ENCODE measurements at places on chromosomes 16 and 17.
A peak's percentile ranks its signal among the peaks of the same experiment; 100 is the strongest.

DNA sequence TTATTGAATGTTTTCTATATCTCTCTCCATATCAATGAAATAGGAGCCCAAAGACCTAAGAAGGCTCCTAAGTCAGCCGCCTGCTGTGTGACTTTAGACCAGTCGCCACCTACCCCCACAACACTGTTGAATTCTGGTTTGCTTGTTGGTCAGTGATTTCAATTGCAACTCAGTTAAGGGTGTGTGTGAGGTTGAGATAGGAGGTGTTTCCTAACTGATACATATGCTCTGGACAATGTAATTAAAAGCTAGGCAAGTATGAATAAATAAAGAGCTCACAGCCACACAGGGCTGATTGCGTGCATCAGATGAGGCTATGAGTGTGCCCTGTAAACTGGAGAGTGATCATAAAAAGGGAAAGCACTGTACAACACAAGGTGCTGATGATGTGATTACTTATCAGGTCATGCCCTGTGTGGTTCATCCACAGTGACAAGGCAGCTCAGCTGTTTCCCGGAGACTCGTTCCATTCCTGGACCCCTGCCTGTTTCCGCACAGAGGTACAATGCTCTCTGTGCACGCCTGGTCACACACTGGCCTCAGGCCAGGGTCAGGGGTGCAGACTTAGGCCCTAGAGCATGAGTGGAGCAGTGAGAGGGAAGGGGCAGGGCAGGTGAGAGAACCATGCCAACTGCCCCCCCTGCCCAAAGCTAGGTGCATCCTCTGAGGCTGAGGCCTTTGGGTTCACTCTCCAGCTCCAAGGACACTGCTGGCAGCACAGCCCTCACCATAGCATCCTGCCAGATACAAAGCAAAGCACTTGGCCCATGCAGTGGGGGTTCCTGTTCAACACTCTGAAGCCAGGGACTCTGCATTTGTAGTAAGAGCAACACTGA, 3.3 kb upstream of the KRT35 start:
- no peak for DNase-seq

DNA sequence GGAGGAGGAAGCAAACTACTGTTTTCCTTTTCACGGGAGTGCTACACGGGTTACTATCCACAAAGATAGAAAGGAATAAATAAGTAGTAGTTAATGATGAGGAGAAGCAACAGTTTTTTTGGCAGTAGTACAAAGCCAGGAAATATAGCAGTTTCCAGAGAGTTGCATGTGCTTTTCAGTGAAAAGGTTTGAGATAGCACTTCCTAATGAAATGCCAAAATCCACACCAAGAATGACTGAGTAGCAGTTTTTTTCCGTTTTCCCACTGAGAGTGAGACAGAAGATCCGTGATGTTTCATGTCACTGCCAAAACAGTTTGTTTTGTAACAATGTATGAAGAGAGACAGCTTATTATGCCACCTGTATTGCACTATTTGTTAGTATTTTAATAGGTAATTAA, 129.1 kb downstream of the STX8 start:
- DNase-seq = no peak

- DNase-seq = no peak
Observed at GRCh38 chr16:67034487-67034886, 5.5 kb downstream of the CBFB start.

DNA sequence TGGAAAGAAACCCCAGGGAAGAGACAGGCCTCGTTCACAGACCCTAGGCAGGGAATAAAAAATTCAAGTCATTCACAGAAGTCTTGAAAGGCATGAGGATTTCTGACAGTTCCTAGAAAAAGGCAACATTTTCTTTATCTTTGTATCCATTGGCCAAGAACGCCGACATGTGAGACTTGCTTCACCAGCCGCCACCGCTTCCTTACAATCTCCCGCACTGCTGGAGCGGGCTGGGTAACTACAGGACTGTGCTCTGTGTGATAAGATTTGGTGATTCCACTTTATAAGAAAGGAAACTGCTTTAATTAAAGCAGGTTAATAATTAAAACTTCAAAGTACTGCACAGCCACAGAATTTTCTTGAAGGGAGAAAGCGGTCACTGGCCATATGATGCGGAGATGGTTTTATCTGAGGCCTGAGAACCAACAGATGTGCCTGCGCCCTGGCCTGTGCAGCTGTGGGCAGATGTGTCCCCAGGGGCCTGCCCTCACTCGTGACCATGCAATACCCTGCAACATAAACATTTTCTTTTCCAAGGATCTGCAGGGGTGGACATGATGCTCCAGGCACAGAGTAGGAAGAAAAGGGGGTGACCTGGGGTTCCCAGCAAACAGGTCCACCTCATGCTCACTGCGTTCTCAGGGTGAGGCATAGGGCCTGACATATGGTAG, 13.0 kb upstream of the LGALS3BP start:
- DNase-seq = no peak

DNA sequence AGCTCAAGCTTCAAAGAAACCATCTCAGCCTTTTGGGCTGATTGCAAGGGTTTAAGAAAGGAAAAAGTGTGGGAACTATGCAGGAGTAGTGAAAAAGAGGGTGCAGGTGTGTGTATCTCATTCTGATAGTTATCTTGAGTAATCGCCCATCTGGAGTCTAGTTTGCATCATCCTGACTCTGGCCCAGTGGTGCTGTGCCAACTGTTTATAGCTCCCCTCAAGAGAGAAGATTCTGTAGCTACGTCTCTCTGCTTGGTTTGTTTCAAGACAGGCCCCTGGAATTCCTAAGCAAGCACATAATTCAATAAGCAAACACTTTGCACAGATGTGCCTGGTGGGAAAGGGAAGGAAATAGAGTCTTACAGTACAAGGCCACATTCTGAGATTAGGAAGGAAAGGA, 144.4 kb downstream of the HAPSTR1 start:
- DNase-seq = no peak

DNA sequence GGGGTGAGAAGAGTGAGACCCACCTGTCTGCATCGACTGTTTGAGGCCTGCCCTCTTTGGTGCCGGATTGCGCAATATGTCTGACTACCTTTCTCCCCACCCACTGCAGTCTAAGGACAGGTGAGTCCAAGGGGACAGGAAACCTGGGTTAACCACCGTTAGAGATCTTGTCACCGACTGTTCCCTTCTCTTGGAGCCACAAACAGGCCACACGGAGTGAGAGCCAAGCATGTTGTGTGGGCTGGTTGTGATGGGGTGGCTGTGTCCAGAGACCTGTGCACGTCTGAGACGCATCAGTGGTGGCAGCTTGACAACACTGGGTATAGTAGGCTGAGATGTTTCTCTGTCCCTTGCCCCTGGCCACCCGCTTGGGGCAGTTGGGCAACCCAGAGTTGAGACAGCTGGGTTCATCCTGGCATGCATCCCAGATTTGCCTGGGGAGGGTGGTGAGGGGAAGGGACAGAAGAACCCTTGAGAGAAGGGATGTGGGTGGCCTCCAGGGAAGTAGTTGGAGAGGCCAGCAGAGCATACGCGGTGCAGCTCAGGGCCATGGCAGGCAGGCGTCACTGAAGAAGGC, 21.4 kb downstream of the MPRIP start:
- DNase-seq = no peak

- peak; percentile 84 for DNase-seq
Observed at GRCh38 chr16:4700997-4701743, 7.8 kb downstream of the NUDT16L1 start.

DNA sequence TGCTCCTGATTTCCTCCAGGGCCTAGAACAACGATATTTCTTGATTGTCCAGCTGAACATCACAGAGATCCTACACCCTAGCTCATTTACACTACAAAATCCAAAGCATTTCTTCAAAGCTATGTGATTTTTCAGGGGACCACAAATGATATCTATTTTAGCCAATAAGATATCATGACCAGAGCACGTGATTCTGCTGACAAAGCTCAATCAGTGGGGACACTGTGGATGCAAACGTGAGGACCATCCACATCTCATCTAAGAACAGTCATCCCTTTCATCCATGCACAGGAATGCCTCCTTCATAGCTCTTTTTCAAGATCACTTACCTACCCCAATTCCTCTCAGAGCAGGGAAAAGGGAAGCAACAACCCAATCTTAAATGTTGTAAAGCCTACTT, 56.9 kb downstream of the ACSM2B start:
- no peak for DNase-seq

GRCh38 chr17:60390925-60391470, 935 bp downstream of the USP32 start:
- no peak for DNase-seq

DNA sequence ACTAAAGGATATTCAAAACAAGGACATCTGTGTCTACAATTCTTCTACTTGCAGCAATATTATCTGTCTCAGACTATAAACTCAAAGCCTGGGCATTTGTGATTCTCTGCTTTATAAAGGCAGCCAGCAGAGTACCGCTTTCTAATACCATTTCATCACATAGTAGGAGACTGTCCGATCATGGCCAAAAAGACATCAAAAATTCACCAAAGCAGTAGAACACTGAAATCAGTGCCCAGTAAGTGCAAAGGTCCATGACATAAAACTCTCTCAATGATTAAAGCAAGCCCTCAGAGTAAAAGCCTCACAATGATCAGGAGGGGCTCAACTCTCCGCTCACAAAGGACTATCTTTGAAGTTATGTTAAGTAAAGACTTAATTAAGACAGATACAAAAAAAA, 23.0 kb downstream of the ERN1 start:
- DNase-seq = no peak

DNA sequence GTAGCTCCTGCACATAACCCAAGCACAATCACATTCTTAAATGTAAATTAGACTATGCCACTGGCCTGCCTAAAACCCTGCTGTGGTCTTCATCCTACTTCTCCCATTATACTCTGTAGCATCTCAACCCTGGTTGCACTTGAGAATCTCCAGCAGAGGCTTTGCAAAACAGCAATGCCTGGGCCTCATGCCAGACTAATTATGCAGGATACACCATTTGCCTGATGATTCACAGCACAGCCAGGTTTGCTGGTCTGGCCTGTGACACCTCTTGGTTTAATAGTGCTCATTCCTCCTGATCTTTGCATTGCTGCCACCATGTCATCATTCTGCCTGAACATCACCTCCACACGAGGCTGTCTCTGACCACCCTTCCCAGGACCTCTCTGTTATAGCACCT, 491.9 kb upstream of the TOM1L1 start:
- no peak for DNase-seq

GRCh38 chr17:27907976-27908558, 14.9 kb upstream of the LYRM9 start:
- no peak for DNase-seq

GRCh38 chr17:50452630-50453300, 15.9 kb downstream of the CHAD start:
- DNase-seq = peak; percentile 28

GRCh38 chr17:2004435-2004952, 20.6 kb downstream of the RTN4RL1 start:
- no peak for DNase-seq

DNA sequence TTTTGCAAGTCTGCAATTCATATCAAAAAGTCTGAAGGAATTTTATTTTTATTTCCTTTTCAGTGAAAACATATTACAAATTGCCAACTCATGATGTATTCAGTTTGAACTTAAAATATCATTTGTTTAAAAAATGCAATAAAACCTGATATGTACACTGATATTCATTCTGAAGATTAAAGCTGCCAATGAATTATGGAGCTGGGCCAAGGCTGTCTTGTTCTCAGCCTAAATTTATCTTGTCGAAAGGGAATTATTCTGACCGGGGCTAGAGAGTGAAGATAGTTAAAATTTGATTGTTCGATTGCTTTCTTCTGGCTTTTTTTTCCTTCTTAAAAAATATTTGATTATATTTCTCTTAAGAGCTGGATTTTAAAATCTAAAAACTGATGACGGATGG, 54.0 kb upstream of the RBFOX1 start:
- DNase-seq = no peak

DNA sequence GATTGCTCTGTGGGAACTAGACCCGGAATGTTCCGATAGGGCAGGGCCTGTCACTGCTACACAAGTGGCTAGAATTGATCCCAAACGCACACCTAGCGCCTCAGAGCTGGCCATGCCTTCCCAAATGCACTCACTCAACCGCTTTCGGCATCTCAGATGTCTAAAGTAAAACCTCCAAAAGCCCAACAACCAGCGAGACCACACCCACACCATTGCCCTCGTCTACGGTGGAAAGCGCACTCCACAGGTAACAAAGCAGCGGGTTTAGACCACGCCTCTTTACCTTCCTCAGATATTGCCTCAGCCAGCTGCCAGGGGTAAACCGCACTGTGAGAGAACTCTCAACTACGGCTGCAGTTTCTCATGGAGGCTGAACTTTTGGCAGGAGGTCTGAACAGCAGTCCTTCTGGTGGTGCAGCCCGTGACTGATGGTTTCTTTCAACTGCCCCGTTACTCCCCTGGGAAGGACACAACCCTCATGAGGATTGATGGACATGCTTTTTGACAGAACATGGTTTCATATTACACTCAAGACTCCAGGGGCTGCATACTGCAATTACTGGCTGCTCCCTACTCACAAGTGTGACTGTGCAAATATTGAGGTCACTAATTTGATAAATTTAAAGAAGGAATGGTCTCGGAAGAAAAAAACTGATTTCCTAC, 34.5 kb downstream of the USP7 start:
- DNase-seq = no peak

DNA sequence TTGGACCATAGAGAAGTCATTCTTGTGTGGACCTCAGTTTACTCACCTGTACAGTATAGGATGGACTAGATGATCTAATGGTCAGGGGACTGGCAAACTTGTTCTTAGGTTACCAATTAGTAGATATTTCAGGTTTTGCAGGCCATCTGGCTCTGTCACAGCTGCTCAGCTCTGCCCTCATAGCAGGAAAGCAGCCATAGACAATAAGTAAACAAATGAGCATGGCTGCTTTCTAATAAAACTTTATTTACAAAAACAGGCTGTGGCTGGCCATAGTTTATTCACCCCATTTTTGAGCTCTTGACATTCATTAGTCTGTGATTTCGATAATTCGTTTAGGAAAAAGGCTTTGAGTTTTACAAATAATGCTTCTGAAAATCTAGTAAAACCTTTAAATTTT, 12.7 kb downstream of the BPTF start:
- no peak for DNase-seq

- DNase-seq = no peak
Observed at GRCh38 chr17:3551189-3551588, 6.4 kb downstream of the TRPV3 start.

DNA sequence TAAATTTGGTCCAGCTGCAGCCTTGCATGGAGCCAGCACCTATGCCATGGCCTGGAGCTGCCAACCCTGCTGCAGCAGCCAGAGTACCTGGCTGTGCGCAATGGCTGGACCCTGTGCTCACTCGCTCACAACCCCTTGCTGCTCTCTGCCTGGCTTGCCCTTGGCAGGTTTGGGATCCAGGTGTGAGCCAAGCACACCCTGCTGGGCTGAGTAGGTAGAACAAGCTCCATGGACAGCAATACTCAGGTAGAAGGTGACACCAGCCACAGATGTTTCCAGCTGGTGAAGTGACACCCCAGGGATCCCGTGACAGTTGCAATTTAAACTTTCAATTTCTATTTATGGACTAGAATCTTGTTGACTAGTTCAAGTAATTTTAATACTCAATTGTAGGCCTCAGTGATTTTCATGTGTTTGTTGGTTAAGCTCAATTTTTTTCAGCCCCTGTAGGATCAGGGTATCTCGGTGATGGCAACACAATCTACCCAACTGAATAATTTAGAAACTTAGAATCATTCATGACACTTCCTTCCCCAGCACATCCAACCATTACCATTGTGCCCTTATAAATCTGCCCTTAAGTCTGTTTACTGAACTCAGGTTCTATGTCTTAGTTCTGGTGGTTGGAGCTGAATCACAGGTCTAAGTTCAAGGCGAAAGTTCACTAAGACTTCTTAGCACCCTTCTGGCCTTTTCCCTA, 480.0 kb downstream of the PMP22 start:
- no peak for DNase-seq

GRCh38 chr16:3140603-3141427, 6.0 kb downstream of the ZNF213 start:
- DNase-seq = no peak

Data from HL-60 (cell line).